NAMALWA (cell line): ENCODE measurements at places on chromosomes 11 and 22.

DNA sequence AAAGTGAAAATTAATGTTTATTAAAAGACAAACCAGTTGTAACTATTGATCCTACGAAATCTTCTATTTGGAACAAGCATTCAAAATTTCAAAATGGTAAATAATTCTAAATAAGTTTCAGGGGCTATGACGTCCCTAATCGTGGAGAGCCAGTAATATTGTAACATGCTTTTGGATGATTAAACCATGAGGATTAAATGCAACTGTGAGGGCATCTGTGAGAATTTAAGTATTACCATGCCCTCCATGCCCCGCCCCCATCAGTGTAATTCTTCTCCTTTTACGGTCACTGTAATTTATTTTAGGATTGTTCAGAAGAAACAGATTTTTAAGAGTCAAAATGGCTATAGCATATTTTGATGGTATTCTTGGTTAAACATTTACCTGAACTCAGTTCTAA, 133.2 kb downstream of the APOL5 start:
- no peak for DNase-seq

GRCh38 chr11:100629671-100630070, 57.4 kb upstream of the ARHGAP42 start:
- no peak for DNase-seq

DNA sequence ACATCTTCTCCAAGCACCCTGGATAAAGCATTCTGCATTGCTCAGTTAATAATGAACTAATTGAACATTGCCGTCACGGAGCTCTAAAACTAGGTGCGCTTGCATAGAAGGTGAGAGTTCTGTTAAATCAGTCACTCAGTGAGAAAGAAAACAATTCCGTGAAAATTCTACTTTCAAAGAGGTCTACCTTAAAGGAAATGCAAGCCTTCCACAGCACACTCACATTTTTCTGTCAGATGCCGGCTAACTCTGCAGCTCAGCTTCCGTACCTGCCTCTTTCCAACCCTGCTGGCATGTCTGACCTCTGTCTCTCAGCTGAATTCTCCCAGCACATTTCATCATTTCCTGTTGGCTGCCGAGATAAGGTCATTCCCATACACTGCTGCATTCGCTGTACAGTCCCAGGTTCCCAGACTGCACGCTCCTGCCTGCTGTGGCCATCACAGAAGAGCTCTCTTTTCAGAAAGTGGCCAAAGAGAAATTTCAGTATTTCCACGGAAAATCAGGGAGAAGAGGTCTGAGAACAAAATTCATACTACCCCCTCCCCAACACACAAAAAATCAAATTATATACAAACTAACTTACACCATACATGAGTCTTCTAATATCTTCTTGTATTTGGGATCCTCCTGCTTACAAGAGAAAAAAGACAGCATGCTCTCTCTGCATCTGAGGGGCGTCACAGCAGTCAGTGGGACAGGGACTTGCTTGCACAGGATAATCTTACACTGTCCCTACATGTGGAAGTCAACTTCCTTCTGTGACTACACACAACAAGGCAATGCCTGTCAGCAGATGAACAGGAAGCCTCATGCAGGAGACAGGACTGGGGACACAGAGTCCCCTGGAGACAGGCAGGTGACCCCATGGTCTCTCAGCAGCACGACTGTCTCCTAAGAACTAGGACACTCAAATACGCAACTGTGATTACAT, 55.1 kb downstream of the PACSIN2 start:
- no peak for DNase-seq

GRCh38 chr22:26570115-26570514, 19.8 kb downstream of the TPST2 start:
- no peak for DNase-seq

DNA sequence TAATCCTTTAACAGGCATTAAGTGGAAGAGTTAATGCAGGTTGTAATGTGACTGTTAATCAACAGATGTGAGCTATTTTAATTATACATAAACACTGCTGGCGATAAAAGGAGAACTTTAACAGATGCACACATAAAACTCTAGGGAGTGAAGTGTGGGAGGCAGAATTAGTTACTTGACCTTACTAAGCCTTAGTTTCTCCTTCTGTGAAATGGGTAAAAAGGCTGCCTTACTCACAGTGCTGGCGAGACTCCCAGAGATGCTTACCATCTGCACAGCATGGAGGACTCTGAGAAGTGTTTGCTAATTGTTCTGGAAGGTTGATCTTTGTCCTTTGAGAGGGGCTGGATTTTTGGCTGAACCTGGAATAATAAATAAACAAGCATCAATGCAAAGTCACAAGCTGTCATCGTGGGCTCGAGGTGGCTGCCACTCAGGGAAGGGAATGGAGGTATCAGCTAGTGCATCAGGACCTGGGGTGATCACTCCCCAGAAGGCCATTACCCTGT, 58.6 kb upstream of the MPEG1 start:
- peak; percentile 64 for DNase-seq

GRCh38 chr11:131652231-131652630, 281.8 kb downstream of the NTM start:
- no peak for DNase-seq

- DNase-seq = no peak
These were observed 238.4 kb upstream of the CTSC start for GRCh38 chr11:88575916-88576315.

- no peak for DNase-seq
These were observed 36.4 kb upstream of the CARD16 start for GRCh38 chr11:105081412-105082150.

DNA sequence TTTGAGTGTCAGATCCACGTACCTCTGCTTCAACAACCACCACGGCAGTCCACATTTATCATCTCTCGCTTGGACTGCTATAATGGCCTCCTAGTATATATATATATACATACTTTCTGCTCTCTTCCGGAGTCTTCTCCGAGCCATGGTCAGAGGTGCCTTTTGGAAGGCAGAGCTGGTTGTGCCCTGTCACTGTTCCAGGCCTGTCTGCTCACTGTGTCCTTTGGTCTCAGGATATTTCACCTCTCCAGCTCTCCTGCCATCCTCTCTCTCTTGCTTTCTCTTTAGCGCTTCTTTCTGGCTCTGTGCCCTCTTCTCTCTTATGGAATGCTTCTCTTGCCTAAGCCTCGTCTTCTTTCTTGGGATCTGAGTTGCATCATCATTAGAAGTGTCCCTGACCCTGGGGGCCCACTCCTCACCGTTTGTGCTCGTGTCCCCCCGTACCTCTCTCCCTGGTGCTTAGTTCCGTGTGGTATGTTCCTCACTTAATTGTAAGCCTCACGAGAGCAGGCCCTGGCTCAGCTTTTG, 86.1 kb upstream of the RASSF10 start:
- no peak for DNase-seq

GRCh38 chr11:66891851-66892660, 35.2 kb downstream of the LRFN4 start:
- no peak for DNase-seq

DNA sequence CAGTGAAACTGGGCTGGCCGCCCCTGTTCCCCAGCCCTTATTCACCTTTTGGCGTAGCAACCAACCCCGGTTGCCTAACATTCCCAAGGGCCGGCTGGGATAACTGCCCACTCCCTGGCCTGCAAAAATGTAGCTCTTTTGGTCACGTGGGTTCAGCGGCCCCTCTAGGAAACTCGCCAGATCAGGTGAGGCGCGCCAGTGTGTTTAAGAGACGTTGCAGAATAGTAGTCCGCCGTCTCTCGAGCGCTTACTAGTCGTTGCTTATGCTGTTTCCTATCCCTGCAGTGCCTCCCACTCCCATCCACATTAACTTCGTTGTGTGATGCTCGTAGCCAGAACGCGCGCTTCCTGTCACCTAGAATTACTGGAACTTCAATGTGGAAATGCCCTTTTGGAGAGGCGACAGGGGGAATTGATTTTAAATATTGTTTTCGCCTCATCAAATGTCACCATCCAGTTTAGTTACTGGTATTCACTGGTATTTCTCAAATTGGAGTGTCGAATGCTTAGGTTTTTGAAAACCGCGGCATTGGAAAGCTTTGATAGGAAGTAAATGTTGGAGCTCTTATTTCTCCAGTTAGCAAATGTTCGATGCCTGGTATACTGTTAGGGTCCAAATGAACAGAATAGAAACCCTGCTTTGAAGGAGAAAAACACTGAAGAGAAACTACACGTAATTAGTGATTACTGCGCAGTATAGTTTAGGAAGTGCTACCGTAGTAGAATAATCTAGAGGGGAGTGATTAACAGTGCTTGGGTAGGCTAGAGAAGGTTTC, 823 bp downstream of the CEP57 start:
- peak; percentile 73 for DNase-seq

DNA sequence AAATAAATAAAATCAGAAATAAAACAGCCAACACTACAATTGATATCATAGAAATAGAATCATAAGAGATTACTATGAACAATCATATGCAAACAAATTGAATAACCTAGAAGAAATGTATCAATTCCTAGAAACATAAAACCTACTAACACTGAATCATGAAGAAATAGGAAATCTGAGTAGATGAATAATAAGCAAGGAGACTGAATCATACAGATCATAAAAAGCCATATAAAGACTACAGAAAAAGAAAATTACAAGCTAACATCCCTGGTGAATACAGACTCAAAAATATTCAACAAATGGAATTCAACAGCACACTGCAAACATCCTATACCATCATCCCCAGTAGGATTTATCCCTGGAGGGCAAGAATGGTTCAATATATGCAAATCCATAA, 135.6 kb downstream of the SBF2 start:
- no peak for DNase-seq

DNA sequence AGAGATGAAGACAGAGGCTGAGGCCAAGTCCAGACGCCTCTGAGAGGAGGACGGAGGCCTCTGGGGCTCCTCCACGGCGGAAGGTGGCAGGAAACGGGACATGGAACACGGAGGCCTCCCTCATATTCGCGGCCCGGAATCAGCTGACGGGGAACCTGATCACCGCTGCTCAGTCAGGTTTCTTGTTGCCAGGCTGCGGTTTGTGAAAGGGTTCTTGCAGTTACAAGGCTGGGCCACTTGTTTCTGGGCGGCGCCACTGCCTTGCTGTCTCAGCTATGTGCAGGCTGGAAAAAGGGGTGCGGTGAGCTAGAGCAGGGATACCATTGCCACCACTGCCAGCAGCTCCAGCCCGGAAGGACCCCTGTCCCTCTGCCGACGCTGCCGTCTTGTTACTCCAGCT, 10.0 kb upstream of the MMP1 start:
- DNase-seq = peak; percentile 38

GRCh38 chr22:36026741-36027140, 1.9 kb downstream of the RBFOX2 start:
- peak; percentile 17 for DNase-seq

DNA sequence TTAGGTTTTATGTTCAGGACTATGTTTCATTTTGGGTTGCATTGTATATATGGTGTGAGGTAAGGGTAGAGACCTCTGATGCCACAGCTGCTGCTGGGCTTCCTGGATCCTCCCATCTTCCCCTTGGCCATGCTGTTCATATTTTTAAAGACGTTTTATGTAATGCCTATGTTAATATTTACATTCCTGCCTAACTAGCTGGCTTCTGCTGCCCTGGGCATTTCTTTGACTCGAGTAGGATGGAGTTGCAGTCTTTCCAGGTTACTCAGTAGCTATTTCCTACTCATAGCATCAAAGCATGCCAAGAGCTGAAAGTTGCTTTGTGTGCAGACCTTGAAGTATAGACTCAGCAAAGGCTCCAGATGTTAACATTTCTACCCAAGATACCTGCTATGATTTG, 220.5 kb upstream of the CADM1 start:
- DNase-seq = no peak

DNA sequence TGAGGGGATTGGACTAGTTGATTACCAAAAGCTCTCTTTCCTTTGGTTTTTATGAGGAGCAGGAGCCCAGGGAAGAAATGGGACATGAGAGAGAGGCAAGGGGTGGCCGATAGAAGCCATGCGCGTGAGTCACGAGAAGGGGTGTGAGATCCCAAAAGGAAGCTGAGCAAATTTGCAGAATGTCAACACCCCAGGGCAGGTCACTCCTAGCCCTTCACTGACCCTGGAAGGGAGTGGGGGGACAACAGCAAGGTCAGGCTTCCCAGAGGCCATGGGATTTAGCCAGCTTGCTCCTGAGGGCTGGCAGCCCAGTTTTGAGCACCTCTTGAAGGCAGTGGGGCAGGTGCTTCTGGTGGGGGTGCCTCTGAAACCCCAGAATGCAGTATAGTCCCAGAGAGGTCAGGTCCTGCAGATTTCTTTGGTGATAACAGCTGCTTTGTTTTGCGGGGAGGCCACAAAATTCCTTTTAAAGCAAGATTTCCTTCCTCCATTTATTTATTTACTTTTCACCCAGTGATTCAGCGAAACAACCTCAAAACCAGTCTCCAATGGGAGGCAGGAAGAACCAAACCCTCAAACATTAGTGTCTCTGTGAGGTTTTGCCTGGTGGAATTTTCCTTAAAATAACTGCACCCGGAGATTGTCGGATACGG, 40.1 kb upstream of the TIMP3 start:
- DNase-seq = no peak

GRCh38 chr11:1109101-1109917, 34.6 kb downstream of the MUC2 start:
- no peak for DNase-seq

- DNase-seq = no peak
These were observed 22.5 kb downstream of the TAB1 start for GRCh38 chr22:39422101-39422500.

DNA sequence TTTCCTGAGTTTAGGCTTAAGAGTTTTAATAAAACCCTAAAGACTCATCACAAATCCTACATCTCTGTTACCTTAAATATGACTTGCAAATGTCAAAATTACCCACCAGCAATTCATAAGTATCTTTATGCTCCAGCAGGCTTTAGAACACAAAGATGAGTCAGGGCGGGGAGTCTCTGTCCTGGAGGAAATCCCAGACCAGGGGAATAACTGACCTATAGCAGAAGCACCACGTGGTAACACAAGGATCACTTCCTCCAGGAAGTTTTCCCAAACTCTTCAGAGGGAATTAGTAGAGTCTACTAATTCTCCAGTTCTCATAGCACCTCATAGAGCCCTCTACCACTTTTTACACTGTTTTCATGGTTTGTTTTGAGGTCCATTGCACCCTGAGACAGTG, 217.0 kb downstream of the NAV2 start:
- DNase-seq = no peak

- DNase-seq = no peak
These were observed 24.2 kb downstream of the OR5B17 start for GRCh38 chr11:58334708-58335107.

- peak; percentile 55 for DNase-seq
These were observed 2.2 kb downstream of the FXYD2 start for GRCh38 chr11:117822074-117823033.

- no peak for DNase-seq
These were observed 11.3 kb downstream of the NCF4 start for GRCh38 chr22:36872084-36872483.
